Fibroblast of skin of right quadriceps (primary cell): ENCODE measurements at places on chromosomes 12 and 14.

DNA sequence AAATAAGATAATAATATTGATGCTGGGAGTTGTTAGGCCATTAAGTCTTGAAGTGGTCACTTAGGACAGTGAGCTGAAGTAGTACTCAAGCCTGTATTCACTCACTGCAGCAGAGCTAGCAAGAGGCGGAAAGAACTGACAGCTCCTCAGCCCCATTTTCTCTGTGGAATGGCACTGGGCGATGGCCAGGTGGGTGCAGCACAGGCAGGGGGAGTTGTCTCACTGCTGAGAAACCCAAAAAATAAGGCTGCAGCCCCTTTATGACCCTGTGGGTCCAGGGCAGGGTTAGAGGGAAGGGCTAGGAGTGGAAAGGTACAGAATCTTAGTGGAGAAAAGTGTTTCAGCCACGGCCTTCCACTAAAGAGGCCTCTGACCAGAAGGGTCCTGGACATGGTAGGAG lies 35.5 kb downstream of the PDZRN4 start:
- no peak for DNase-seq

- no peak for DNase-seq
These were observed 151.0 kb downstream of the TPH2 start for GRCh38 chr12:72089678-72090077.

- DNase-seq, result no peak
These were observed 128.8 kb downstream of the PAPOLA start for GRCh38 chr14:96631030-96631429.

DNA sequence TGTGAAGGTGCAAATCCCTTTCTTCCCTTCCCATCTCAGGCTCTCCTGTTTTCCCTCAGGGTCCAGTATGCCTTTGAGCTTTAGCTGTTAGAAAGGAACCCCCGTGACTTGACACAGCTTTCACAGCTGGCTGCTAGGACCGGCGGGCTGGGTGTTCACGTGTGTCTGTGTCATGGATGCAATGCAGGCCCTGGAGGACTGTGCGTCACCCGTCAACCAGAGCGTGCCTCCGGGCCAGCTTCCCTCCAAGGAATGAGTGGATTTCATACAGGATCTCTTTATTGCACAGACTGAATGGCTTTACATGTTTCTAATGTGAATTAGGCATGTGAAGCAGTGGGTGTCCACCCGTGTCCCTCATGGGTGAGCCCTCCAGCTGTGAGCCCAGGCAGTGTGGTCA lies 77.4 kb downstream of the AACS start:
- peak; percentile 39 for DNase-seq

DNA sequence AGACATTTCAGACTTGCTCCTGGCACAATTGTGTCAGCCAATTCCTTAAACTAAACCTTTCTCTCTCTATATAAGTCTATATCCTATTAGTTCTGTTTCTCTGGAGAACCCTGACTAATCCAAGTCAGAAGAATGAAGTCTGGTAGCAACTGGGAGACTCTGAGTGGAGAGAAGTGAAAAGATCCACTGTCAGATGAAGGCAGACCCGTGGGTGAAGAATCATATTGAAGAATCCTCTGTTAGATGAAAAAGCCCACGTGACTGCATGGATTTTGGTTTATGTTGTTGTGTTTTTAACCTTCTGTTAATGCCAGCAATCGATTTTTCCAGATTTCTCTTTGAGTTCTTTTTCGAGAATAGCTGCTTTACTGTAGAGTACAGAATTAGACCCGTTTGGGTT lies 29.5 kb upstream of the APOLD1 start:
- DNase-seq, result no peak

- DNase-seq, result no peak
These were observed 2.7 kb downstream of the BTBD6 start for GRCh38 chr14:105250986-105251385.
